ENCODE measurements at places on chromosomes 16 and 17.
A peak's percentile ranks its signal among the peaks of the same experiment; 100 is the strongest.

GRCh38 chr17:64982139-64982915 is 63.0 kb upstream of the LRRC37A3 start:
- no peak for DNase-seq

DNA sequence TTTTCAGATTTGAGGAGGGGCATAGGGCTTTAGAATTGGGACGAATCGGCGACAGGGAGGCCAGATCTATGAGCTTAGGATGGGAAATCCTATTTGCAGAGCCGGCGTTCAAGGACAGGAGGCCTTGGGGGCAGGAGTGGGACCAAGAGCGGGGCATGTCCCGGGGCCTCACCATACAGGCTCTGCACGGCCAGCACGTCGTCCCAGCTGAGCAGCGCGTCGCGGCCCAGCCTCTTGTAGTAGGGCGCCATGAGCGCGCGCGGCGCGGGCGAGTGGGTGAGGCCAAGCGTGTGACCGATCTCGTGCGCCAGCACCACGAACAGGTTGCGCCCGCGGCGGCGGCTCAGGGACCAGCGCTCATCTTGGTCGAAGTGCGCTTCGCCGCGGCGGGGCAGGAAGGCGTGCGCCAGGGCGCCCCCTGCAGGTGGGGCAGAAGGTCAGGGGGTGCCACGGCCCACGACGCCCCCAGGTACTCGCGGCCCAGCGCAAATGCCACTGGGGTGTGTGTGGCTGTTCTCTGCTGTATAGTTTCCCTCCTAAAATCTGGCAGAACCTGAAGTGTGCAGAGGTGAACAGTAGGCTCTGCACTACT is 9.3 kb downstream of the C17orf50 start:
- DNase-seq, result no peak

DNA sequence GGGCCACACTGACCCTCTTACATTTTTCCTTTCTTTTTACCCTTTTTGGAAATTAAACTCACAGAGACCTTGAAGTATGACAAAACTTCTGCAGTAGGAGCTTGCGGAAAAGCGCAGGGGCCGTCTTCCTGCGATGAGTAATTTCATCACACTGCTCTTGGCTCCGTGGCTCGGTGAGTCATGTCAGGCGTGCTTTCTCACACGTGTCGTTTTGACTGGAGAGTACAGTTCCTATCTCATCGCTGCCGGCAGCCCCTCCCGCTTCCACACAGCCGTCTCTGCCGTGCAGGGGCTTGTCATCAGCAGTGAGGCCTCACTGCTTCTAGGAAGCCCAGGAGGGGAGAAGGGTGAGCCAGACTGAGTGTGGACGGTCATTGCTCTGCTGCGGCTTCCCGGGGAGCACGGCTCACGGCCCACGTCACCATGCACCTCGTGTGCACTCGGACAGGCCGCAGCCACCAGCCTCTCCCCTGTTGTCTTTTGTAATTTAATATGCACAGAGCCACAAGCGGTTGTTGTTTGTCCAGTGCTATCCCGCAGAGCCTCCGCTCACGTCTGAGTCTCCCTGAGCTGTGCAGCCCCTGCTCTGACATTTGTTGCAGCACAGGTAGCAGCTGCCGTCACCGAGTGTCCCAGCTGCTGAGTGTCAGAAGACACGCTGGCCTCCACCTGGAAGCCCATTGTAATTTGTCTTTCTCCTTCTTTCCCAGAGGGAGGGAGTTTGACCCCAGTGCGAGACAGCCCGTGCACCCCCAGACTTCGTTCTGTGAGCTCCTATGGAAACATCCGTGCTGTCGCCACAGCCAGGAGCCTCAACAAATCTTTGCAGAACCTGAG is 99.4 kb upstream of the CHMP6 start:
- peak; percentile 87 for DNase-seq

- DNase-seq, result no peak
Observed at GRCh38 chr17:3796822-3797170, 4.2 kb downstream of the ITGAE start.

DNA sequence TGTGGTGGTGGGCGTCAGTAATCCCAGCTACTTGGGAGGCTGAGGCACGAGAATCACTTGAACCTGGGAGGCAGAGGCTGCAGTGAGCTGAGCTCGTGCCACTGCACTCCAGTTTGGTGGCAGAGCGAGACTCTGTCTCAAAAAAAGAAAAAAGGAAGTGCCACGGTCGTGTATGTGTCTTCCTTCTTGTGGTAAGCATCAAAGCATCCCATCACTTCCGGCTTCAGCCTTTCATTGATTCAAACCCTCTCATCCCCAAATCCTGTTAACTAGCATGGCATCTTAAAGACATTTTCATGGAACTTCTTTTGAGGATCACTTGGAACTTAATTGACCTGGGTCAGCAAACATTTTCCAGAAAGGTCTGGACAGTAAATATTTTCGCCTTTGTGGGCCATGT is 126.2 kb downstream of the CPPED1 start:
- no peak for DNase-seq

DNA sequence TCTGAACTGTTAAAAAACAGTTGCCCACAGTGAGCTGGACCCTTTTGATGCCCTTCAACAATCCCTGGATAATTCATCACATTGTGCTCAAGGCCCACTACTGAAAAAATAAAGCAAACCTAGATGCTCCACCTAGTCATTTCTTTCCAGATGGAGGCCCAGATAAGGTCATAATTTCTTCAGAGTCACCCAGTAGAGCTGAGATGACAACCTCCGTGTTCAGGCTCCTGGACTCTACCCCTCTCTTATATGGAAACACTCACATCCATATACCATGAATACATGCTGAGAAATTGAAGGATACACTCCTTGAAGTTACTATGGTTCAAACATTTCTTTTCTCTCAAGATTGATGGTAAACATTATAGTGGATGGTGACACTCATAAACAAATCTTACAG is 2.7 kb upstream of the ABCA3 start:
- DNase-seq, result no peak

DNA sequence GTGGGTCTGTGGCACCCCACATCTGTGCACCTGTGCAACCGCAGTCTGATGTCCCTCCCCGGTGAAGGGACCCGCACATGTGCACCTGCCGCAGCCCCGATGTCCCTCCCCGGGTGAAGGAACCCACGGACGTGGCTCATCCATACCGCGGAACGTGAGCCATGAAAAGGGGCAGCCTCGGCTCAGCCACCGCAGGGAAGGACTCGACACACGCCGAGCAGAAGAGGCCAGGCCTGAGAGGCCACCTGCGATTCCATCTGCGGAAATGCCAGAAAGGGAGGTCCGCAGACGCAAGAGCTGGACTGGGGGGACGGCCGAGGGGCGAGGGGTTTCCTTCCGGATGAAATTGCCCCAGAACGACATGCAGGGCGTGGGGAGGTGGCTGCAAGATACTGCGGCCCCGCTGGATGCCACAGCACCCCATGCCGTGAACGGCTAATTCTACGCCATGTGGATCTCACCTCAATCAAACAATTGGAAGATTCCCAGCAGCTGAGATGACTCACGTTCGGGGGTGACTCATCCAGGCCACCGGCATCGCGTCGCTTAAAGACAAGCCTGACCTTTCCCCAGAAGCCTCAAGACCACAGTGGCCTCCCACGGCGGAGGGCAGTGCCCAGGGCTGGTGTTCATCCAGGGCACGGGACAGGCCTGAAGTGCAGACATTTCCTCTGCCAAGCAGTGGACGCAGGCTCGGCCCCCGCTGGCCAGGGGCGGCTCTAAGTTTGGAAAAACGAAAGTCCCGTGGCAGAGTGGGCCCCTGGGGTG is 21.0 kb downstream of the SOX8 start:
- peak; percentile 58 for DNase-seq

DNA sequence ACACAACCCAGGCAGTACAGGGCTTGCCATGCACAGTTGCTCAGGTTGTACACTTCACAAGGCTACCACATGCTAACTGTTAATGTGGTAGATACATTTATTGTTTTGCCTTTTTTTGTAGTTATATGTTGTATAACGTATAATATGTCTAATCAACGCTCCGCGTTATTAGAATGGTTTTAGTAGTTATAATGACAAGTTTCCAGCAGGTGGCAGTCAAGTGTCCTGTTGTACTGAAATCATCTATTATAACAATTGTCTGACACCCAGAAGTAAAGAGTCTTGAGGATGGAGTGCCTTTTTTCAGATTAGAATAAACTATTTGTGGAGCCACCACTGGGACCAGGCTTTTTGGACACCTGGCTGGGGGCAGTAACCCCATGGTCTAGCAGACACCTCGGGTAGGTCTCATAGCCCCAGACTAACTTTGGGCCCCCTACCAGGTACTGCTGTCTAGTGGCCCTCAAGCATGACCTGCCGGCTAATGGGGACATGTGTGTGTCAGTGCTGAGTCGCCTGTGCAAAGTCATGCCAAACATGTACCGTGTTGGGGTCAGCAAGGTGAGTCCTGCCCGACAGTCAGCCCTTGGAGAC is 32.8 kb downstream of the MYO15A start:
- DNase-seq, result no peak

All from activated CD8-positive, alpha-beta memory T cell treated with anti-CD3 and anti-CD28 coated beads for 48 hours (primary cell).